ACHN (cell line): ENCODE measurements at places on chromosomes 16 and 17.
A peak's percentile ranks its signal among the peaks of the same experiment; 100 is the strongest.

DNA sequence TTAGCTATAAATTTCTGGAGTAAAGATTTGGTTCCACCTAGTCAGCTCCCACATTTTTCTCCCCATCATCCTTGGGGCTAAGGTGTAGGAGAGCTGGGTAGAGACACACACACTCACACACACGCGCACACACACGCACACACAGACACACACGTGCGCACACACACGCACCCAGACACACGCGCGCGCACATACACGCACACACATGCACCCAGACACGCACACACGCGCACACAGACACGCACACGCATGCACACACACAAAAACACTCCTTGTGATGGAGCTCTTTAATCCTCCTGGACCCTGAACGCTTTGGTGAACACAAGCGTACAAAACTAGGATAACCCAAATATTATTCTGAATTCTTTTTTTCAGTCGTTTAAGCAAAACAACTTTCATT, 253.6 kb downstream of the C16orf95 start:
- no peak for DNase-seq

DNA sequence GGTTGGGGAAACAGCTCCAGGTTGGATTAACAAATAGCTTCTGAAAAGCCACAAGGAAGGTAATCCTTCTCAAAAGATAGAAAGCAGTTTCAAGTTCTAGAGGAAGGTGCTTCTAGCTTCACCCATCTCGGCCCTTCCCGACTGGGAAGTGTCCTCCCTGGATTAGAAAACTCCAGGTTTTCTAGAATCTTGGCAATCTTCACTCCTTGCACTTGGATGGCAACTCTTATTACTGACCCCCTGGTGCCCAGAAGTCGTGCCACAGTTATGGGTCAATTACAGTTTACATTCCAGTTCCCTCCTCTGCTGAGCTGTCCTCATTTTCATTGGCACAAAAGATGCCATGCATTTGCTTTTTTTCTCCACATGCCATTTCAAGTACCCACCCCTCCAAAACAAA, 65.6 kb downstream of the SMG6 start:
- DNase-seq: no peak

GRCh38 chr16:7980133-7980483, 610.2 kb downstream of the TMEM114 start:
- DNase-seq: no peak

- peak; percentile 71 for DNase-seq
Measured at GRCh38 chr17:75808905-75809621, 24.5 kb downstream of the UNK start.

DNA sequence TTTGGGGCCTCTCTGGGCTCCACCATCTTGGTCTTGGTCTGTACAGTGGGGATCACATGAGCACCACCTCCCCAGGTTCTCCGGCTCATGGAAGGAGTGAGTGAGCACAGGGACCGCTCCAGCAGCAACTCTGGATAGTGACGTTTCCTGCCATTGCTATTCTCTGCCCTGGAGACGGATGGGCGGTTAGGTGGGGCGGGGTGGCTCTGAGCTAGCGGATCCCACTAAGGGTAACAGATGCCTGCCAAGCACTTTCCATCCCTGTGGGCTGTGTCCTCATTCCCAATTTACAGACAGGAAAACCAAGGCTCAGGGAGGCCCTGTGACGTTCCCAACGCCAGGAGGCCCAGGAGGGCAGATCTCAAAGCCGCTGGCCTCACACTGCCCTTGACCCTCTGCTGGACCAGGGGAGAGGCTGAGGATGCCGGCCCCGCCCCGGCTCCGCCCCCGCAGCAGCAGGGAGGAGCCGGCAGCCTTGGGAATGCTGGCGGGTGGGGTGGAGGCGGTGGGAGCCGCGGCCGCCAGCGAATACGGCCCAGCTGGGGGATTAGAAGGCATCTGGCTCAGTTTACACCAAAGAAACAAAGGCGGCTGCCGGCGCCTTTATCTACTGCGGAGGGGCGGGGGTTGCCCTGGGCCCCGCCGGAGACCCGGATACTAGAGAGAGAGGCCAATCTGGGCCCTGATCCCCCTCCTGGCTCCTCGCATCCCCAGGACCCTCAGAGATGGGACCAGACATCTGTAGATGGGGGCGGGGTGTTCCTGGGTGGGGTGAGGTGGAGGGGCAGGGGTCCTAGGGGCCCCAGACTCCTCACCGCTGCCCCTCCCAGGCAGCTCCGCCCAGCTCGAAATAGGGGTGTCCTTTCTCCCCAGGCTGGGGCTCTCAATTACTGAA, 122.3 kb upstream of the CIBAR2 start:
- peak; percentile 50 for DNase-seq

DNA sequence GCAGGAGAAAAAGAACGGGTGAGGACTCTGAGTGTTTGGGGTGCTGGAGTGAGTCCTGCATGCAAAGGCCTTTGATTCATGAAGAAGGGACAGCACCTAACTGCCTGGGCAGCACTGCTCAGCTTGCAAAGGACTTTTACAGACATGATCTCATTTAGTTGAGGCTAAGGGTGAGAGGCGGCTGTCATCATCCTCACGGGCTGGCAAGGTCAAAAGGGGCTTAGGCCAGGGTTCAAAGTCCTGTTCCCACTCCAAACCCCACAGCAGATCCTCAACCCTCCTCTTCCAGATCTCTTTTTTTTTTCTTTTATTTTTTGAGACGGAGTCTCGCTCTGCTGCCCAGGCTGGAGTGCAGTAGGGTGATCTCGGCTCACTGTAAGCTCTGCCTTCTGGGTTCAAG, 4.8 kb downstream of the RHBDF2 start:
- DNase-seq: no peak

GRCh38 chr16:47734081-47734857, 273.1 kb downstream of the PHKB start:
- no peak for DNase-seq

DNA sequence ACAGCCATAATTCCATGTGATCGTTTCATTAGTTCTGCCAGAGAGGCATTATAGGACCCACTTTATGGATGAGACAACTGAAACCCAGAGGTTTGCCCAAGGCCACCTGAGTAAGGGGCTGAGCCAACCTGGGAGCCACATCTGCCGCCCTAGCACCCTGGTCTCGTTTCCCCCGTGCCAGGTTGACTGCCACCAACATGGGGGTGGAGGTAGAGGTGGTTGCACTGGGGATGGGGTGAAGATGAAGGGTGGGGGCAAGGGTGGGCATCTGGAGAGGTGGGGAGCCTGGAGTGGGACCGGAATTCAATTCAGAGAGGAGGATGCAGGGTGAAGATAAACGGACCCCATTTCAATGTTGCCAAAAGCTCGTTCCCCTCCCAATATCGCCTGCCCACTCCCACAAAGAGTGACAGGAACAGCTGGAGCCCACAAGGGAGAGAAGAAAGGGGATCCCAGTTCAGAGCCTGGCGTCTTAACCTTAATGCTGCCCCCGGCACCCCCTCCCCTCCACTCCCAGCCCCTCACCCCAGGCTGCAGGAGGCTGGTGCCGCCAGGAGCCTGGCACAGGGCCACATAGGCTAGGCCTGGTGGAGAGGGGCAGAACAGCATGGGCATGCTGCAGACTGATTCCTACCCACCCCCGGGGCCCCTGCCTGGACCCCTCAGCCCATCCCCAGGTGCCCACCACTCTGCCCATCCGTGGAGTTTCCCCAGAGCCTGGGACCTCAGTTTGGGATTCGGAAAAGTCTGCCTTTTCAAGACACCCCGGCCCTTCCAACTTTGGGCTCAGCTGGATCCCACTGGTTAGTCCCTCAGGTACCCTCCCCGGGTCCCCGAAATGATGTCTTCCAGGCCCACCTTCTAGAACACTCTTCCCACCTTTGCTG, 29.6 kb downstream of the NGFR start:
- no peak for DNase-seq

- no peak for DNase-seq
Measured at GRCh38 chr16:72850853-72851252, 197.1 kb downstream of the ZFHX3 start.

- no peak for DNase-seq
Measured at GRCh38 chr17:80804466-80804865, 187.2 kb upstream of the CHMP6 start.

- peak; percentile 79 for DNase-seq
Measured at GRCh38 chr16:67241008-67241900, 6.0 kb downstream of the FHOD1 start.

- no peak for DNase-seq
Measured at GRCh38 chr17:27318228-27318627, 24.3 kb downstream of the WSB1 start.

- DNase-seq: peak; percentile 24
Measured at GRCh38 chr16:17556276-17557052, 85.7 kb upstream of the XYLT1 start.

- no peak for DNase-seq
Measured at GRCh38 chr17:27871407-27871806, 21.8 kb downstream of the LYRM9 start.

GRCh38 chr17:71176928-71177443, 943.8 kb upstream of the SOX9 start:
- DNase-seq: no peak

- no peak for DNase-seq
Measured at GRCh38 chr17:15350777-15351477, 9.5 kb upstream of the TEKT3 start.

GRCh38 chr16:25063865-25064264, 47.7 kb upstream of the LCMT1 start:
- DNase-seq: no peak

- no peak for DNase-seq
Measured at GRCh38 chr17:46121841-46122485, 71.3 kb downstream of the KANSL1 start.

GRCh38 chr17:33786478-33786877, 468.6 kb upstream of the CCL2 start:
- DNase-seq: no peak

DNA sequence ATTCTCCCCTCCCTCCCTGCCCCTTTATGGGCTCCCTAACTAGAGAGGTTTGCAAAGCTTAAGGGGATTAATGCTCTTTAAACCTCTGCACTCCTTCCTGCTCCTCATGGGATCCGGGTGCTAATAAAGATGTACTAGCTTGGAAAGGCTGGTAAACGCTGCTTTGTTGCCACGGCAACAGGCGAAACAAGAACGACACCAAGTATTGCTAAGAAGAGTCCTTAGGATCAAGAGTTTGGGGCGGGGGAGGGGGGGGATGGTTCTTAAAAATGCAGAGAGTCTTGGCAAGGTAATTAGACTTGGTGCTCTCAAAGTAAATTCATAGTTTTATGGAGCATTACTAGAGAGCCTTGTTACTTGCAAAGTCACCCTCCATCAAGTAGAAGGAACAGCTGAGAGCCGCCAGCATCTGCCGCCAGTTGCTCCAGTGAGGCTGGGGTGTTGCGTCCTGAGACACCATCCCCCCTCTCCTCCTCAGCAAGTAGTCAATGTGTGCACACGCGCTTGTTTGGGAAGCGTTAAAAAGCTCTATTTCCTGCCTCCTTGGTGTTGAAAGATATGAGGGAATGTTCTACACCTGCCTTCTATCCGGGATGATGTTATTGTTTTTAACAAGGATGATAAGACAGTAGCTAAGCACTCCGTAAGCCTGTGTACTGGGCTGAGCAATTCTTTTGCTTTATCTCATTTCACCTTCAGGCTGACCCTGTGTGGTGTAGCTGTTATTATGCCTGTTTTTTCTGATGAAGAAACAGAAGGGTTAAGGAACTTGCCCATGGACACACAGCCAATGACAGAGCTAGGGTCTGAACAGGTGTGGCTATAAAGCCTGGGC, 190.9 kb downstream of the CCDC182 start:
- DNase-seq: no peak

DNA sequence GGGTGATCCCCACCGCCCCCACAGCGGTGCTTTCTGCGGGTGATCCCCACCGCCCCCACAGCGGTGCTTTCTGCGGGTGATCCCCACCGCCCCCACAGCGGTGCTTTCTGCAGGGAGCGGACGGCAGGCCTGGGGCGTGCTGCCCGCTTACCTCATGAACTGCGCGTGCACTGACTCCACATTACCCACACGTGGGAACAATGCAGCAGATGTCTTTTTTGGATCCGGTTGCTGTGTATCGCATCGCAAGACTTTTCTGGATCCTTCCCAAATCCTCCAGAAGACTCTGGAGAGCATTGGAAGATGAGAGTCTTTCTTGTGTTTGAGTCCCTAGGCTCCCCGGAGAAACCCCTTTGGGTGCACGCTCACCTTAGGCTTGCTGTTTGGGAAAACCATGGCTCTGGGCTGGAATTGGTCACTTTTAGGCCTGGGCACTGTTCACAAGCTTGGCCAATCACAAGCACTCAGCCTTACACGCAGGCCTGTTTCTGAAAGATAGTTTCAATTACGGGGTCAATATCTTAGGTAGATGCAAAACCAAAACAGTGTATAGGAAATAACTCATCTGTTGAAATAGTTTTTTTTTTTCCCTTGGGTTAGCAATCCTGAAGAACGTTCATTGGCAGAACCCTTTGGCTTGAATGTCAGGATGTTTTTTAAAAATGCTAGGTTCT, 201.8 kb downstream of the RPTOR start:
- no peak for DNase-seq

DNA sequence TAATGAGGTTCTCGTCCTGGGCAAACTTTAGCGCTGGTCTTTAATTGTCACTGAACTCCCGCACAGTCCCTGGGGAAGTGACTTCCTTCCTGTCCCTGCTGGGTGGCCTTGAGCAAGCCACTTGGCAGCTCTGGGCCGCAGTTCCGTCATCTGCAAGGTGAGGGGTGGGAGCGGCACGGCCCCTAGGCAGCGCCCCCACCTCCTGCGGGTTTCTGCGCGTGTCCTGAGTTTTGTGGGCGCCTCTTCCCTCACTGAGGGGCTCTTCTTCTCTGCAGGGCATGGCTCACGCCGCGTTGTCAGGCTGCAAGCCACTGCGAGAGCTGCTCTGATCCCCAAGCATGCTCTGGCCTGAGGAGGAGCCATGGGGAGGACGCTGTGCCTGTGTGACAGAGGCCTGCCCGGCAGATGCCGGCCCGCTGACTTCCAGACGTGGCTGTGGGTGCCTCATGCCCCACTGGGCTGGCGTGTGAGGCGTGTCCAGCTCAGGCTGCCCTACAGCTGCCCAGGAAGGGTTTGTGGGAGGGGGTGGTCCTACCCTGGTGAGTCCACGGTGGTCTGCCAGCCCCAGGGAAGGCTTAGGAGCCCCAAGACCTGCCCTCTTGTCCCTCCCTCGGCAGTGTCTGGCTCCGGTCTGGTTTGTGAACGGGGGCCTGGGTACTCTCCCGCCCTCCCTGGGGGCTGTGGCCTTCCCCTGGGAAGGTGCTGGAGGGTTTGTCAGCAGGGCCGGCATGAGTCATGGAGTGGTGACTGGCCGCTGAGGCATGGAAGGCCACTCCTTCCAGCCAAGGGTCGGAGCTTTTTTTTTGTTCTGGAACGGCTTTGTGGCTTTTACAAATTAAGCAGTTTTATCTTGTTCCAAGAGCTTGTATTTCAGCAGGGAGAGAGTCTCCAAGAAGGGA, 182.0 kb downstream of the SEC14L1 start:
- peak; percentile 98 for DNase-seq

DNA sequence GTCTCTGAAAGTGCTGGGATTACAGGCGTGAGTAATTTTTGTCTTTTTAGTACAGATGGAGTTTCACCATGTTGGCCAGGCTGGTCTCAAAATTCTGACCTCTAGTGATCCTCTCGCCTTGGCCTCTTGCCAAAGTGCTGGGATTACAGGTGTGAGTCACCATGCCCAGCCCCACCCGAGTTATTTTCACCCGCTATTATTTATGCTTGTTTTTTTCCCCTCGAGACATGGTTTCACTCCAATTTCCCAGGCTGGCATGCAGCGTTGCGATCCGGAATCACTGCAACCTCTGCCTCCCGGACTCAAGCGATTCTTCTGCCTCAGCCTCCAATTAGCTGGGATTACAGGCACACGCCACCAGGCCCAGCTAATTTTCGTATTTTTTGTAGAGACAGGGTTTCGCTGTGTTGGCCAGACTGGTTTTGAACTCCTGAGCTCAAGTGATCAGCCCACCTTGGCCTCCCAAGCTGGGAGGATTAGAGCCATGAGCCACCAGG, 9.2 kb downstream of the RPL23 start:
- no peak for DNase-seq

- no peak for DNase-seq
Measured at GRCh38 chr16:84093120-84093878, 23.4 kb downstream of the MBTPS1 start.
